ENCODE measurements at places on chromosomes 6 and 20.

- DNase-seq: no peak
Measured at GRCh38 chr6:20044883-20045282, 167.4 kb downstream of the MBOAT1 start.

GRCh38 chr20:59633656-59634251 lies 29.4 kb downstream of the PHACTR3 start:
- DNase-seq: no peak

- peak; percentile 49 for DNase-seq
Measured at GRCh38 chr6:2355150-2355549, 109.7 kb upstream of the GMDS start.

GRCh38 chr6:89526563-89526869 lies 93.6 kb downstream of the ANKRD6 start:
- no peak for DNase-seq

- DNase-seq: peak; percentile 11
Measured at GRCh38 chr20:21100578-21101452, 5.3 kb downstream of the LINC00237 start.

DNA sequence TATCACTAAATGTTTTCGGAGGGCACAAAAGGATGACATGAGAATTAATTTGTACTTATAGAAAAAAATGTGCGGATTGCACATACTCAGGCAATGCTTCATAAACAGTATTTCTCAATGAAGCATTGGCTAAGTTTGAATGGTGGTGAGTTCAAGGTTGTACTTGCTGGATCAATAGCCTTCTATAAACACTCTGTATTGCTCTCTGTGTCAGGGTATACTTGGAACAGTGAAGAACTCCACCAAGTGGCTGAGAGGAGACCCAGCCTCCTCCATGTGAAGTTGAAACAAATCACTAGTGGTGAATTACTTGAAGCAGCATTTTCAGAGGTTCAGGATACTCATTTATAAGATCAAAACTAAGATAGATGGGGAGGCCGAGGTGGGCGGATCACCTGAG lies 360.6 kb downstream of the RIMS1 start:
- no peak for DNase-seq

DNA sequence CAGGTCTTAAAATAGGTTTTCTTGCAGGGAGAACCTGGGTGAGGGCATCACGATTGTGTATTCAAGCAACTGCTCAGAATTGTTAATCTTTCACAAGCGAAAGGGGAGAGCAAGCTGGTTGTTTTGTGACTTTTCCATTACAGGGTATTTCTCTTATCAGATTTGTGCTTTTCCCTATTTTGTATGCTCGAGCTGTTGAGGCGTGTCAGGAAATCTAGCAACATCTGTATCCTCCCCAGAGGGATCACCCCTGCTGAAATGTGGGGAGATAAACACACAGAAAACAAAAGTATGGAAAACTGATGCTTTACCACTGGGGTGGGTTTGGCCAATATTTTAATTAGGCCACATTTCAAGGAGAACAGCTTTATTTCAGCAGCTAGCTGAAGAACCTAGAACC lies 187.0 kb downstream of the DTNBP1 start:
- DNase-seq: no peak

DNA sequence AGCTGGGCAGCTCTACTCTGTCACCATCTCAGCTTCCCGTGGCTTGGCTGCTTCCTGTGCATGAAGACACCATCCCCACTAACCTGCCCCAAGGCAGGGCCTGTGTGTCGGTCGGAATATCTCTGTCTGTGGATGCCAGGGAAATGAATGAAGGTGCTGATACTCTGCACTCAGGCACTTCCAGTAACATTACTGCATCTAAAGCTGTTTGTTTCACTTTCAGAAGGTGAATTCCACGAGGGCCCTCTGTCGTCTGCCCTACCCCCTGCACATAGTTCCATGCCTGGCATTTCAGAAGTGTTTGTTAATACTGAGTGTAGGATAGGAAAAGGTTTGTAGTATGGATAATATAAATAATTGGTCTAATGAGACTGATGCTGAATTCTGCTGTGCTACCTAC lies 114.7 kb upstream of the GMDS start:
- no peak for DNase-seq

- peak; percentile 47 for DNase-seq
Measured at GRCh38 chr6:136030131-136030530, 178.6 kb downstream of the PDE7B start.

DNA sequence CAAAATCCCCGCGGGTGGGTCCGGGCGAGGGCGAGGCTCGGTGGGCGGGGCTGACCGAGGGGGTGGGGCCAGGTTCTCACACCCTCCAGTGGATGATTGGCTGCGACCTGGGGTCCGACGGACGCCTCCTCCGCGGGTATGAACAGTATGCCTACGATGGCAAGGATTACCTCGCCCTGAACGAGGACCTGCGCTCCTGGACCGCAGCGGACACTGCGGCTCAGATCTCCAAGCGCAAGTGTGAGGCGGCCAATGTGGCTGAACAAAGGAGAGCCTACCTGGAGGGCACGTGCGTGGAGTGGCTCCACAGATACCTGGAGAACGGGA lies 809 bp downstream of the HLA-G start:
- DNase-seq: no peak

DNA sequence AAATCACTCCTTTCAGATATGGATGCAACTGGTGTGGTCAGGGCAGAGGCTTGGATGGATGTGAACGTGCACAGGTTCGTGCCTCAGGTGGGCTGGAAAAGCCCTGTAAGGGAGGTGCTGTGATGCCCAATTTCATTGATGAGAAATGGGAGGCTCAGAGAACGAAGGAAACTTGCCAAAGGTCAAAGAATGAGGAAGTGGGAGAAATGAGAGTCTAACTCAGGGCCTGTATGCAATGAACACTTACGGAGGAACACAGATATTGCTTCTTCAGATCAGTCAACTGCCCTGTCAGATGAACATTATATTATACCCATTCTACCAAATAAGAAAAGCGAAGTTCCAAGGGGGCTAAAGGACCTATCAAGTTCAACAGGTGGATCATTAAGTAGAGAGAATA lies 134.7 kb downstream of the RCAN2 start:
- DNase-seq: no peak

GRCh38 chr20:10415013-10415650 lies 18.9 kb downstream of the MKKS start:
- DNase-seq: no peak

- peak; percentile 37 for DNase-seq
Measured at GRCh38 chr6:157990321-157991066, 8.8 kb downstream of the SYNJ2 start.

DNA sequence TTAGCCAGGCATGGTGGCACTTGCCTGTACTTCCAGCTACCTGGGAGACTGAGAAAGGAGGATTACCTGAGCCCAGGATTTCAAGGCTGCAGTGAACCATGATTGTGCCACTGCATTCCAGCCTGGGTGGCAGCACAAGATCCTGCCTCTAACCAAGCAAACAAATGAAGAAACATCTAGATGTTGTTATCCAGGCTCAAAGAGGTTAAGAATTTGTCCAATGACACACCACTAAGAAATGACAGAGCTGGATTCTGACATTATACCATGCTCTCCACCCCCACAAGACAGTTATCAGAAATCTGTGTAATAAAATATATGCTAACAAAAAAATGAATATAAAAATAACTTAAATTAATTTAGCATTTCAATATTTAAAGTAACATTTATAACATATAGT lies 925.5 kb upstream of the SLC35B3 start:
- no peak for DNase-seq

DNA sequence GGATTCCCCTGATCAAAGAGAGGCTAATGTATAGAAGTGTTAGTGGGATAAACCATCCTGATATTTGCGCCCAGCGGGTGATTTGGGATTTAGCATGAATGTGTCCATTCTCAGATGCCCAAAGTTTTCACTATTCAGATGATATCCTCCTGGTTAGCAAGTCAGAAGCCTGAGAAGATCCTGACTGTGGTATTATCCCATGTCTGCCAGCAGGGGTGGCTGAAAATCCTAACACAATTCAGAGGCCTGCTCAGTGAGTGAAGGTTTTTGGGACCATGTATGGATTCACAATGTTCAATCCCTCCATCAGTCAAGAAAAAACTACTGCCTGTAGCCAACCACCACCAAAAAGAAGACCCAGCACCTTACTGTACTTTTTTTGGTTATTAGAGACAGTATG lies 34.1 kb upstream of the SPACA1 start:
- DNase-seq: no peak

DNA sequence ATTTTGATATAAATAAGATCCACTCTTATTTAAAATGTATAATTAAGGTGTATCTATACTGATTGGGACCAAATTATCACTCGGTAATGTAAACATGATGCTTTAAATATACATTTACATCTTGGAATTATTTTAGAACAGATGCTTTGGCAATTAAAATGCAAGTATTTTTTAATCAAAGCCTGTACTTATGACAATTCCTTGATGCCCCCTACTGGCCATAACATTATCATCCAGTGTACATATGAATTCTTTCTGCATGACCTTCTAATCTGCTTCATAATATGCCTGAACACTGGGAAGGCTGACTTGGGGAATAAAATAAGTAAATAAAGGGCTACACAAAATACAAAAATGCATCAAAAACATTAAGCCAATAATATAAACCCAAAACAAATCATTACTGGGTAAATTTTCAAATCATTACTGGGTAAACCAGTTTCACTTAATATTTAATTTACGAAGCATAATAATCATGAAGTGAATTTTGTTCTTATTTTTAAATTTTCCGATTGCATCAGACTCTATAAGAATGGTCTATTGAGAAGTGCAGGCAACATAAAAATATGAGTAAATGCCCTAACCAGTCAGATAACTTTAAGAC lies 65.1 kb downstream of the CGA start:
- peak; percentile 28 for DNase-seq

GRCh38 chr6:132819405-132820161 lies 5.2 kb downstream of the RPS12 start:
- DNase-seq: no peak

GRCh38 chr6:106220485-106220884 lies 105.1 kb downstream of the ATG5 start:
- no peak for DNase-seq

DNA sequence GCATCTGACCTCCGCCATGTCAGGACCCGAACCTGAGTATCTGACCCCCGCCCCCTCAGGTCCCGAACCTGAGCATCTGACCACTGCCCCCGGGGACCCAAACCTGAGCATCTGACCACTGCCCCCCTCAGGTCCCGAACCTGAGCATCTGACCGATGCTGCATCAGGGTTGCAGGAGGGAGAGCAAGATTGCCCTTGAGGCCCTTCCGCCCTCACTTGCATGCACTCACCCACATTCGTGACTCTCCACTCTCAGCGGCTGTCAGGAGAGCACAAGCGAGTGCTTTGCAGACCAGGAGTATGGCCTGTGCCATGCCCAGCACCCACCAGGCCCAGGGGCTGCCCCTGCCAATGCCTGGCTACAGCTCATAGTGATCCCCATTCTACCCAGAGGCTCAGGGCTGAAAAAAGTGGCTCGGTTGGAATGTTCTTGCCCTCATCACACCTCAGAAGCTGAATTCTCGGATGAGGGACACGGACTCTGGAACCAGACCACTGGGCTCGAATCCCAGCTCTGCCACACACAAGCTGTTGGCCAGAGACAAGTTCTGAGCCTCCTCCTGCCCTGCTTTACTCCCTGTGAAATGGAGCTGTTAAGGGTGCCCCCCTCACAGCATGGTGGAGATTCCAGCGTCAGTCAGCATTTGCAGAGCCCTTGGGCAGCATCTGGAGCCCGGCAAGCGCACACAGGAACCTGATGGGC lies 82.1 kb downstream of the DLL1 start:
- no peak for DNase-seq

- no peak for DNase-seq
Measured at GRCh38 chr20:45318948-45319347, 10.8 kb upstream of the MATN4 start.

GRCh38 chr20:39829661-39830060 lies 859.4 kb downstream of the MAFB start:
- no peak for DNase-seq

DNA sequence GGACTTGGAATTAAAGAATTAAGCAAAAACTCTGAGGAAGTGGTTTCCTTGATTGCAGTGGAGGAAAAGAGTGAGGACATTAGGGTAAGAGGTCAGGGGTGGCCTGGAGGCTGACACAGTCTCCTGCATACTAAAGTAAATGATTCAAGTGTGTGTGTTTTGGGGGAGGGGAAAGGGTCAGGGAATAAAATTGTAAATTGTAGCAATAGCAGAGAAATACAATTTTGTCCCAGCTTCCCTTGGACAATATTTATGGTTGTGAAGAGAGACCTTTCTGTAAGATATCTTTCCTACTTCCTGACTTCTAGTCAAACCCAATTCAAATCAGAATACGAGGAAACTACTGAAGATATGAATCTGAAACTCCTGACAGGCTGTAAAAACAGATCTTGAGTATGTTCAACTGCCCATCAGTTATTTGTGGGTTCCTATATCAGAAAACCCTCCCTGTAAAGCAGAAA lies 143.4 kb upstream of the HMGN3 start:
- DNase-seq: no peak

- DNase-seq: peak; percentile 79
Measured at GRCh38 chr6:165439928-165440554, 130.6 kb upstream of the C6orf118 start.

DNA sequence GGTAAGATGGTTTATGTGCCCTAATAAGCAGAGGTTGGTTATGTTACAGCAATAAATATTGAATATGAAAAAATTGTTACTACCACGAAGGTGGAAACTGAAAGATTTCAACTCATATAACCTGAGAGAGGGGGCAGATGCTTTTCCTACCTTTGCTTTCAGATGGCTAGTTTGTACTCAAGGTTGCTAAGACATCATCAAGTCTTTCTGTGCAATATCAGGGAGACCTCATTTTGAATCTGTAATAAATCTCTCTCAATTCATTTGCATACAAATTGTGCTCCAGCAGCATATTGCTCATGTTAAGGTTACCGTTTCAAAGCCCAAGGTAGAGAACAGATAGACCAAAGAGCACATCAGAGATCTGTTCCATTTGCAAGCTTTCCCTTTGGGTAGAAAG lies 220.4 kb downstream of the KHDC1L start:
- no peak for DNase-seq

DNA sequence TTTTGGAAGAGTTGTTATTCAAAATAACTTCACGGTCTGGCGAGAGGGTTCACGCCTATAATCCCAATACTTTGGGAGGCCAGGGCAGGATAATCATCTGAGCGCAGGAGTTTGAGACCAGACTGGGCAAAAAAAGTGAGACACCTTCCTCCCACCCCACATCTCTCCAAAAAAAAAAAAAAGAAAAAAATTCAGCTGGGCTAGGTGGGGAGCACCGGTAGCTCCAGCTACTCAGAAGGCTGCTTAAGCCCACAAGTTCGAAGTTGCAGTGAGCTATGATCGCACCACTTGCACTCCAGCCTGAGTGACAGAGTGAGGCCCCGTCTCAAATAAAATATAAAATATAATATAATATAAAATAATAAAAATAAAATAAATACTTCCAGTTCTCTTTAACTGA lies 10.4 kb downstream of the OR2B2 start:
- DNase-seq: no peak

GRCh38 chr6:91298543-91299145 lies 711.8 kb upstream of the MAP3K7 start:
- DNase-seq: no peak

- DNase-seq: no peak
Measured at GRCh38 chr6:120899932-120900331, 434.3 kb downstream of the TBC1D32 start.

All from muscle of leg (tissue), 16 donors.